ELR (cell line): ENCODE measurements at places on chromosomes 3 and 15.

DNA sequence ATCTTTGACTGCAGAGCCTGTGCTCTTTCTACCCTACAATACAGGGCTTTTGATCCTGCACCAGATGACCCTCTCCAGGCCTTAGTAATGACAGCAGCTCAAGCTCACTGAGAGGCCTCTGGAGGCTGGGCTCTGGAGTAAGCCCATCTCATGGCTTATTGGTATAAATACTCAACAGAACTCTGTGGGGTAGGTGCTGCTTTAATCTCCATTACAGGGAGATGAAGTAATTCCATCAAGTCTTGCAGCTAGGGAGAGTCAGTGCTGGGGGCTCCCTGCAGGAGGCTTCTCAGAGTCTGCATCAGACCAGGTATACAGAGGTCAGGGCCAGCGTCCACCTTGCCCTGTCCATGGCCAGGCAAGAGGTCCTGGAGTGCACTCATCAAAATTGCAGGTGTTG lies 89.2 kb upstream of the SLC6A11 start:
- no peak for DNase-seq

DNA sequence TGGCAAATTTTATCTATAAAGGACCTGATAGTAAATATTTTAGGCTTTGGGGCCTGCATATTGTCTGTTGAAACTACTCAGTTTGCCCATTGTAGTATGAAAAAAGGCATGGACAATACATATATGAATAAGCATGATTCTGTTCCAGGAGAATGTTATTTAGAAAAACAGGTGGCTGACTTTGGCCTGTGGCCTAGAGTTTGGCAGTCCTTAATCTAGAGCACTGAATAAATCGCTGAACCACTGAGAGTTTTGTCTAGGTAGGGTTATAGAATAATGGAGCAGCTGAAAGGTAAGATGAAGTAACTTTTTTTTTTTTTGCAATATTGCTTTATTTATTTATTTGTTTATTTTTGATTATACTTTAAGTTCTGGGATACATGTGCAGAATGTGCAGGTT lies 75.0 kb downstream of the LRRC49 start:
- no peak for DNase-seq

DNA sequence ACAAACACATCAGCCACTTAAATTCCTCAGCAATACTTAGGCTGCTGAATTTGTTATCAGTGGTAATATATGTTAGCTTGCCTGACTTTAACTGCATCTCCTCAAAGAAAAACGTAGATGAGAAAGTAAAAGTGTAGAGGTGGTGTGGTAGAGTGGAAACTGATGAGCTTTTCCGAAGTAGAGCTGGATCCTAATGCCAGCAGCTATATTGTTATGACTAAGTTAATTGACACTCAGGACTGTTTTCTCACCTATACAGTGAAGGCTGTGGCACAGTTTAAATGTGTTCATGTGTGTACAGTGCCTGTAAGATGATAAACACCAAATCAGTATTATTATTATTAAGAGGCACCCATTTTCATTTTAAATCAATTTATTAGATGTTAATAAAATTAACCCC lies 174.9 kb downstream of the TNIK start:
- peak; percentile 40 for DNase-seq

- no peak for DNase-seq
Measured at GRCh38 chr15:48978638-48979037, 14.9 kb upstream of the SHC4 start.

- DNase-seq: no peak
Measured at GRCh38 chr3:72636969-72637597, 211.2 kb downstream of the SHQ1 start.

GRCh38 chr15:35327789-35328188 lies 218.2 kb downstream of the DPH6 start:
- no peak for DNase-seq

DNA sequence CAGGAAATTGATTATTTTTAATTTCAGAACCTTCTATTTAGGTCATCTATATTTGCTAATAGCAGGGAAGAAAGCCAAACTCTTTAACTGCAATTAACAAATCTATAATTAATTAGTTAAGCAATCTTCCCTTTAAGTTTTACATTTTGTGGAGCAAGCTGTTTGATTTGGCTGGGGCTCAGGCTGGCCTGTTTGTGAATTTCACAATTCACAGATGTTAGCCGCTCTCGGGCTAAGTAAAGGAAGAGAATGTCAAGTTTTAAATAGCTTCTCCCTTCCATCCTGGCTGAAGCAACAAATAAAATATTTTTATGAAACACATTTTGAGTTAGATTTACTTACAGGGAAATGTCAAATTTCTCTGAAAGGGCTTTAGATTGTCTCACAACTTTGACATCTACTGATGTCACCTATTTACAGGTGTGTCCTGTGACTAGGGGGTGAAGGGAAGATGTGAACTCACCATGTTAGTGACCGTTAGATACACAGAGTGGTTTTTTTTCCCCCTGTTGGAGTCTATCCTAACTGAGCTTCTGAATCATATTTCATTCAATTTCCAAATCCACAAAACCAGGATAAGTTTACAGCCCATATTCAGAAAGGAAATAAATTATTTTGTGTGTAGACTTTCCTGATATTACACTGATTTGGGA lies 1.3 kb upstream of the TP63 start:
- DNase-seq: no peak

GRCh38 chr15:27081676-27082418 lies 110.9 kb downstream of the GABRG3 start:
- no peak for DNase-seq

GRCh38 chr3:109902549-109902948 lies 565.2 kb upstream of the DPPA4 start:
- no peak for DNase-seq

GRCh38 chr15:76165951-76166350 lies 106.2 kb downstream of the TMEM266 start:
- DNase-seq: no peak

DNA sequence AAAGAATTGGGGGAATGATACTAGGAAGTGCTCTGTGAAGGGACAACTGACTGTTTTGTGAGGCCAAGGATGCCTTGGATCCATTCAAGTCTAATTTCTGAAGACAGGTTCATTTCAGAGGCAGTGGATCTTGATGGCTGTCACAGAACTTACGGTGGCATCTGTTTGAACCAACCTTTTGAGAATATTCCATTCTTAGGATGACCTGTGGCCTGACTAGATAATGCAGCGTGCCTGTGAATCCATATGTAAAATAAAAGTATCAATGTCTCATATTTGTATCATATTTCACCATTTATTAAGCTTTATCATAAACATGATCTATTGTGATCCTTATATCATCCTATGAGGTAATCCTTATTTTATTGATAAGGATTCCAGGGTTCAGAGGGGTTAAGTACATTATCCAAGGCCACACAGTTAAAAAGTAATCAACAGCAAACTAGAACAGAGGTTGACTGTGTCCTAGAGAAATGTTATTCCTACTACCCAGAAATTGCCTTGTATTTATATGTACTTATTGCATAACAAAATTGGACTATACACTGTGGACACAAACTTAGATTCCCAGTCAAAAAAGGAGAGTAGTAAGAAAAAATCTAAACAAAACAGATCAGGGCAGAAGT lies 34.3 kb downstream of the IL1RAP start:
- DNase-seq: no peak

- no peak for DNase-seq
Measured at GRCh38 chr3:24373198-24373959, 121.3 kb downstream of the THRB start.

- peak; percentile 72 for DNase-seq
Measured at GRCh38 chr3:99114565-99115291, 213.2 kb upstream of the DCBLD2 start.

DNA sequence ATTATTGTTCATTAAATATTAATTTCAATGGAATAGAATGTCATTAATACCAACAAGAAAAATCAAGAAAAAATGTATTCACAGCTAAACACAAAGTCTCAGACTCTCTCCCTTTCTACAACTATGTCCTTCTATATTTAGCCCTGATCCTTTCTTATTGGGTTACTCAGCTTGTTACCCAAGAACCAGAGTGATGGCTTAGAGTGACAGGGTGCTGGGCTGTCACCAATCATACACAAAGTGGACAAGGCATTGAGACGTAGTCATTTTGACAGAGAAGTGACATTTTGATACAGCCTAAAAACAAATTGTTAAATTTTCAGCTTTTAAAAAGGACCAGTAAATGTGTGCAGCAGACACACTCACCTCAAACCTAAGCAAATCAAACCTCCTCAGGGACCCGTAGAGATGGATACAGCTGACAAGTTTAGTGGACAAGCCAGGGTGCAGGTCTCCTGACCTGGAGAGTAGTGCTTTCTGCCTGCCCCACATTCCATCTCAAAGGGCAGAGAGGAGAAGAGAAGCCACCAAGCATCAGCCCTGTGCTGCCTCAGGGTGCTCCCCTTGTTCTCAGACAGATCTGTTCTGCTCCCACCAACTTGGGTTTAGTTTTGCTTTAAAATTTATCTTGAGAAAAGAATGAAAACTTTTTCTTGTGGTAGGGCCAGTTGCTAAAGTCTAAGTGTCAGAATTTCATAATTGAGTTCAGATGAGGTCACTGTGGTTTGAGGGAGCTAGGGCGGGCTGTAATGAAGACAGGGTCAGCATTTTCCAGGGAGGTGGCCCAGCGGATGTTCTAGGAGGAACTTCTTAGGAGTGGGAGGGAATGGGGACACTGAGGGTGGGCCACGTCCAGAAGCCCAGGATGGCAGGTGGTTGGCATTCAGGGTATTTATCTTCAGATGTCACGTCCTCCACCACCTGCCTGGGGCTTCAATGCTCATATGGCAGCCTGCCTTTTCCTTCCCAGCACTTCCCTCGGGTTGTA lies 136.5 kb upstream of the TBL1XR1 start:
- DNase-seq: no peak

GRCh38 chr3:182636646-182637045 lies 156.7 kb upstream of the ATP11B start:
- DNase-seq: peak; percentile 10

DNA sequence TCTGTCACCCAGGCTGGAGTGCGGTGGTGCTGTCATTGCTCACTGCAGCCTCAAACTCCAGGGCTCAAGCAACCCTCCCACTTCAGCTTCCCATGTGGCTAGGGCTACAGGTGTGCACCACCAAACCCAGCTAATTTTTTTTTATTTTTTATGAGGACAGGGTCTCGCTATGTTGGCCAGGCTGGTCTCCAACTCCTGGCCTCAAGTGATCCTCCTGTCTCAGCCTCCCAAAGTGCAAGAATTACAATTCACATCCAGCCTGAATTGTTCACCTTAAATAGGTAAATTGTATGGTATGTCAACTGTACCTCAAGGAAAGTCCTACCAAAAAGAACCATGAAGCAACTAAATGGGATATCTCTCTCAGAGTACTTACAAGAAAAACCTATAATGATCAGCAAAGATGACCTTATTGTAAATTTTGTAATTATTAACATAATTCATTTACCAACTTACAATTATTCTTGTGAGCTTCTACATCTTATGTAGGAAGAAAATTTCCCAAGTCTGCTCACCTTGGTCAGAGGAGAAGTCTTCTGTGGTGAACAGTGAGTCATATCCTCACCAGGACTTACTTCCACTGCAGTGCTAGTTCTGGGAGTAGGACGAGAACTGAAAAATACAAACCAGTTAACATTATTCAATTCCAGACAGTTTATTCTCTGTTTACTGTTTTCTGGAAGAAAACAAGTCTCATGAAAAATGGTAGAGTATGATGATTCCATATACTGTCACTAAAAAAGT lies 54.4 kb downstream of the ULK4 start:
- DNase-seq: peak; percentile 62

DNA sequence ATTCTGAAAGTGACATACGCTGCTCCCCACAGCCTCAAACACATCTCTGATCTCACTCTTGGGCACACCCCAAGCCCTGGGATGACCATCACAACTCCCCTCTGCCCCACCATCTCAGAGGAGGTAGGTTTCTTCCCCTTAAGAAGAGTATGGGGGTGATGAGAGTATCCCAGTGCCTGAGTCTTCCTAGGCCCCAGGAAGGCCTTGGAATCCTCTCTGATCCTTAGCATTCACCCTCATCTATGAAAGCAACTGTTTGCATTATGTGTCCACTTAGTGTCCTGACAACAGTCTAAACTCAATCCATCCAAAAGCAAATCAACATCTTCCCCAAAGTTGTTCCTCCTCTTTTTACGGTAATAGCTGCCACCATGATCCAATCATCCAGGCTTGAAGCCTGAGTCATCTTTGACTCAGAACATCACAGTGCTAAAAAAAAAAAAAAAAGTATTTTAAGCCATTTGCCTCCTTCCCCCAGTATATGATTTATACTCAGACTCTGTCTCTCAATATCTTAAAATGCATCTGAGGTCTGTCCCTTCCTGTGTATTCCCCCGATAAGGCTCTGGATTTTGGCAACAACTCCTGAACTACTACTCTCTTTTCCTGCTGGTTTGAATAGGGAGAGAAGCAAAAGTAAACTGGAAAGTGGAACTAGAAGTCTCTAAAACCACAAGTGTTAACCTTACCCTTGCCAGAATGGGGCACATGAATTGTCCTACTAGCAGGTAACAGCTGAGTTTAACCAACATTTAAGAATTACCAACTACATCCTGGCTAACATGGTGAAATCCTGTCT lies 22.5 kb downstream of the POPDC2 start:
- peak; percentile 90 for DNase-seq

GRCh38 chr3:38157595-38157994 lies 7.7 kb upstream of the OXSR1 start:
- DNase-seq: no peak

DNA sequence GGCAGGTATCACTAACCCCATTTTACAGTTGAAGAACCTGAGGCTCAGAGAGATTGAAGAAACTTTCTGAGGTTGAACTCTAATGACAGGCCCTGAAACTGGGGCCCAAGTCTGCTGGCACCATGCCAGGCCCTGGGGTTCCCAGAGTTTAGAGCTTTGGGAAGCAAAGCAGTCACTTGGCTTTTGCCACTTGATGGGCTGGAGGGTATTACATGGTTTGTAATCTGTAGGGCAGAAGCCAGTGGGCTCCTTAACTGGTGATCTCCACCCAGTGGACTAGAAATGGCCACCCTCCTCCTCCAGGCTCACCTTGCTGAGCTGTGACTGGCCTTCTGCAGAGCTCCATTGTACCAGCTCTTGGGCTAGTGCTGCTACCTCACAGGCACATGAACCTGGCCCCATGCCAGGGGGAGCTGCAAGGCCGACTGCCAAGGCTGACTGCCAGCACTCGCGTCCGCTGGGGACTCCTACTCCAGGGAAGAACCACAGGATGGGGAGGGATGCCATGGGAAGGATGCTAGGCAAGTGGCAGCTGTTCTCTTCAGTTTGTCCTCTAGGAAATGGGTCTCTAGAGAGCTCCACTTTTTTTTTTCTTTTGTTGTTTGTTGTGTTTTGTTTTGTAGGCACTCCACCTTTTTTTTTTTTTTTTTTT lies 104.8 kb downstream of the ETFA start:
- no peak for DNase-seq

GRCh38 chr3:14649466-14649865 lies 2.1 kb upstream of the CCDC174 start:
- DNase-seq: no peak

GRCh38 chr3:80550174-80550573 lies 782.4 kb upstream of the ROBO1 start:
- DNase-seq: no peak

- DNase-seq: no peak
Measured at GRCh38 chr15:66405615-66406014, 18.9 kb downstream of the MAP2K1 start.
